ENCODE measurements at places on chromosomes 11 and 22.

GRCh38 chr11:102599642-102600261, 25.4 kb downstream of the MMP20 start:
- DNase-seq = no peak

DNA sequence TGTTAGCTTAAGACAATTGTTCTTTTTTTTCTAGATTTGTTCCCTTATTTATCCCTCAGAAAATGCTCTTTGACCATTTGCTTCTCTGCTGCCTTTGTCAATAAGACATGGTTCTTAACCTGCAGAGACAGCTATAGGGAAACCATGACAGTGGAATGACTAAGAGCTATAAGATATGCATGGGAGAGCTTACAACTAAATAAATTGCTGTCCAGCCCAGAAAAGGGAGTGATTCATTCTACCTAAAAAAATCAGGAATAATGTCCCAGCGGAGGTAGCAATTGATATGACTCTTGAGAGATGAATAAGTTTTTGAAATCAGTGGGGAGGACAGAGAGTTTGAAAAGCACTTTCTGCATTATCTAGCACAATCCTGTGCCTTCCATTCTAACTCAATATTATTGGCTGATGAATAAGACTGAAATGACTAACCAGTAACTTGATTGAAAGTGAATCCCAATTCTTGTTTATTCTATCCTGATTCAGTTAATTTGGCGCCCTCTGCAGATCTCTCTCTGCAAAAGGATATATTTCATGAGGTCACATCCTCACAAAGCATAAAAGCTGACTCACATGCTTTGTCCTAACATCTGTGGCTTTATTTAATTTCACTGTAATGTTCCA, 680.5 kb upstream of the API5 start:
- DNase-seq = no peak

- DNase-seq = no peak
Measured at GRCh38 chr11:57484141-57484710, 23.9 kb downstream of the RTN4RL2 start.

DNA sequence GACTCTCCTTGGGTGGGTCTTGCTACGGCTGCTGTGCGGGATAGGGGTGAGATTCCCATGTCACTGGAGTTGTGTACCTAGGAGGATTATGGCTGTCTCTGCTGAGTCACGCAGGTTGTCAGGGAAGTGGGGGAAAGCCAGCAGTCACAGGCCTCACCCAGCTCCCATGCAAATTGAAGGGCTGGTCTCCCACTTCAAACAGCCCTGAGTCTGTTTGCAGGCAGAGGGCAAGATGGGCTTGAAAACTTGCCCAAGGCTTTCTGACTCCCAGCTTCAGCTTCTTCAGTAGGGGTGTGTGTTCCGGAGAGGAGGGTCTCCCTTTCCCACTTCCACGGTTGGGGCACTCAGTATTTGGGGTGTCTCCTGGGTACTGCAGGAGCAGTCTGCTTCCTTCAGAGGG, 10.9 kb upstream of the SC5D start:
- no peak for DNase-seq

GRCh38 chr11:128933481-128934178, 9.0 kb downstream of the TP53AIP1 start:
- no peak for DNase-seq

- DNase-seq = no peak
Measured at GRCh38 chr11:67113231-67113721, 5.8 kb upstream of the KDM2A start.

DNA sequence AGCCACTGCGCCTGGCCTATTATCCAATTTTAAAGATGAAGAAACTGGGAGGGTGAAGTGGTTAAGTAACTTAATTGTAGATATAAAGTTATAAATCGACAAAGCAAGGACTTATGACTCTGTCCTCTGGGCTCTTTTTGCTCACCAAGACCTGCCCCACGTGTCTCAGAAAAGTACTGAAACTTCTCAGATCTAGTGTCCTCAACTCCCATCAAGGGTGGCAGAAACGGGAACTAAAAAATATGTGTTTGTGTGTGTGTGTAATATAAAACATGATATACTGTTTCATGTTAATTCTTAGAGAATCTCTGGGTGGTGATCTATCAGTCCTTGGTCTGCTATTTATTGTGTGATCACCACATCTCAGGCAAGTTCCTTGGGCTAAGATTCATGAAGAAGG, 104.9 kb downstream of the GAB2 start:
- DNase-seq = no peak

- no peak for DNase-seq
Measured at GRCh38 chr22:22802339-22802970, 85.2 kb upstream of the IGLL5 start.

GRCh38 chr11:945986-946385, 20.3 kb downstream of the AP2A2 start:
- DNase-seq = no peak

- DNase-seq = no peak
Measured at GRCh38 chr11:74400606-74401005, 2.4 kb upstream of the PGM2L1 start.

- no peak for DNase-seq
Measured at GRCh38 chr11:13249992-13250391, 27.6 kb upstream of the BMAL1 start.

DNA sequence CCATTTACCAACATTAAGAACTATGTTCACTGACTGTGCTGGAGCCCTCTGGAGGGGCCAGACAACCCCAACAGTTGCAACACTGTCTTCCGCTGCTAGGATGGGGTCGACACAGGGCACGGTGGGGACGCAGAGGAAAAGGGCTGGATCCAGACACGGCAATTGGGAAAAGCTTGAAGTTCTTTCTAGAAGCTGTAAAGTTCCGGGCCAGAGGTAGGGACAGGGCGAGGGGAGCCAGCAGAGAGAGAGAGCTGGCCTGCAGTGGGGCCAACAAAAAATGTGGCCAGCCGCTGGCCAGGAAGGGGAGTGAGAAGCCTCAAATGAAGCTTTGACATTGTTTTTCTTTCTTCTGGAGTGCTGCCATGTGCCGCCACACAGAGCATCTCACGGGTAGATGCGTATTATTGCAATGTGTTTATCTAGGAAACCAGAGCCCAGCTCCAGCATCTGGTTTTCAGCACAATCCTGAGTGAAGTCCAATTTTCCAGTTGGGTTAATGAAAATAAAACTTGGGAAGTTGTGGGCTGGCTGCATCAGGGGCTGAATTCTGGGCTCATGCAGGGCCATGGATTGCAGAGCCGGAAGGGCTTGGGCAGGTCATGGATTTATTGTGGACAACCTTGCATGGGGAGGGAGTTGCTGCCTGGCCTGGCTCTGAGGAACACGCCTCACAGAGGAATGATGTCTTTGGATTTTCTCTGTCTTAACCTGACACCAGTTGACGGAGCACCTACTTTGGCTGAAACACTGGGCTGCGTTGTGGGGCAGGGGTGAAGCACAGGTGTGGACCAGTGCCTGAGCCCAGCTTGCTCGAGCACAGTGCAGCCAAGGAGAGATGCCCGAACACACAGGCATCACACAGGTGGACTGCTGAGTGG, 67.6 kb upstream of the AMPD3 start:
- DNase-seq = no peak

GRCh38 chr11:134480136-134480712, 68.2 kb upstream of the B3GAT1 start:
- DNase-seq = no peak

- no peak for DNase-seq
Measured at GRCh38 chr11:92857407-92857806, 112.0 kb upstream of the MTNR1B start.
